ENCODE measurements at places on chromosomes 7 and 10.

DNA sequence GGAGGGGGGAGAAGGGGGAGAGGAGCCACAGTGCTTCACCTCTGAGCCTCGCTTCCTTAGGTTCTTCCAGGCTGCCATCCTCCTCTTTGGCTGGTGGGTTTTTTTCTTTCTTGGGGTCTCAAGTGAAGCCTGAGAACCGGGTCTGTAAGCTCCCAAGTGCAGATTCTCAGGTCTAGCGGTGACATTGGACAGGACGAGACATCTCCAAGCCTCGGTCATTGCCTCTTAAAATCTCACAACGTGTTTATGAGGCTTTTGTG is 817 bp upstream of the IL15RA start:
- no peak for DNase-seq

DNA sequence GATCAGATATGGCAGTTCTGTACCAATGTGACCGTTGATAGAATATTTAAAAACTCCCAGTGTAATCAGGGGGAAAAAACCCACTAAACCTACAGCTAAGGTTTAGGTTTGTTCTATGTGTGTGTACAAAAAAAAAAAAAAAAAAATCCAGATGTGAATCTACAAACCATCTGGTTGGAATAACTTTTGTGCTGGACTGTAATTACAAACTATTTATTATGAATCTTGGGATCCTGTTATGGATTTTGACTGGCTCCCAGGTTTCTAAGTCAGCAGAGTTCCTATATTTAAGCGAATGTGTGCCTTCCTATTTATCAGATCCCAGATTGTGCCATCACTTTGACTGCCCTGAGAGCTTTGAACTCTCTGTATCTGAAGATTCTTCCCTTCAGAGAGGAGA is 29.1 kb downstream of the BMPER start:
- DNase-seq: no peak

DNA sequence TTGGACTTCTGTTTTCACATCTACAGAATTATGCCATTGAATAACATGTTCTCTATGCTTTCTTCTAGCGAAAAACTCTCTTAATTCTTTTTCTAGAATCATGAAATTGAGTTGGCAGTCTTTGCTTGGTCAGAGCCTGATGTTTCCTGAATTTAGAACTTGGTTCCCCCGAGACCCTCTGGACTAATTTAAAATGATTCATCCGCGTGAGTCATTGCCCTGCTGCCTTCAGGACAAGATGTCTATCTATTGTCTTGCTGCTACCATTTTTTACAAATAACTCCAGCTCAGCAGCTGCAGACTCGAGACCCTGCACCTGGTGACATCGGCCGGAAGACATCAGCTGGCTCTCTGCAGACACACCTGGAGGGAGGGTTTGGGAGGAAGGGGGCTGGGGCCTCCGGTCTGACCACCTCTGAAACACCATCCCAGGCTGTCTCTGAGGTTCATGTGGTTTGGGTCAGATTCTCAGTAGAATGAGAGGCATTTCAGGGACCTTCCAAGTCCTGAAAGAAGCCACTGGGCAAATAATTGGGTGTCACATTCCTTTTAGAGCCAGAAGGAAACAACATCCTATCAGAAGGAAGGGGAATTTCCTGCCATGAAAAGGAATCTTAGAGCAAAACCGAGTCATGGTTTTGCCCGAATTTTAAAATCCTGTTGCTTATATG is 20.9 kb upstream of the KLF6 start:
- peak; percentile 78 for DNase-seq

DNA sequence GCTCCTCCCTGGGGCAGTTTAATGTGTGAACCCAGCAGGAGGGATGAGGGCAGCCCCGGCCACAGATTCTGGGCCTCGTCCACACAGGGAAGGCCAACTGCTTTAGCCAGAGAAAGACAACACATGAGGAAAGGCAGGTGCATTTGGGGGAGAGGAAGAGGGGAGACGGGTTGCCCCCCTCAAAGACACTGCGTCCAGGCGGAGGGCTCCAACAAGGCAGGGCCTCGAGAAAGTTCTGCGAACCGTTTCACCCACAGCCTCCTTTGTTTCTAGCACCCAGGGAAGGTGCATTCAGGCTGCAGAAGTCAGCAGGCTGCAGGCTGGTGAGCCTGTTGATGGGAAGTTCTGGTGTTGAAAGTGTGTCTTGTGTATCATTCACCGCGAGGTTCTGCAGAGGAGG is 10.1 kb downstream of the FOXL3 start:
- no peak for DNase-seq

DNA sequence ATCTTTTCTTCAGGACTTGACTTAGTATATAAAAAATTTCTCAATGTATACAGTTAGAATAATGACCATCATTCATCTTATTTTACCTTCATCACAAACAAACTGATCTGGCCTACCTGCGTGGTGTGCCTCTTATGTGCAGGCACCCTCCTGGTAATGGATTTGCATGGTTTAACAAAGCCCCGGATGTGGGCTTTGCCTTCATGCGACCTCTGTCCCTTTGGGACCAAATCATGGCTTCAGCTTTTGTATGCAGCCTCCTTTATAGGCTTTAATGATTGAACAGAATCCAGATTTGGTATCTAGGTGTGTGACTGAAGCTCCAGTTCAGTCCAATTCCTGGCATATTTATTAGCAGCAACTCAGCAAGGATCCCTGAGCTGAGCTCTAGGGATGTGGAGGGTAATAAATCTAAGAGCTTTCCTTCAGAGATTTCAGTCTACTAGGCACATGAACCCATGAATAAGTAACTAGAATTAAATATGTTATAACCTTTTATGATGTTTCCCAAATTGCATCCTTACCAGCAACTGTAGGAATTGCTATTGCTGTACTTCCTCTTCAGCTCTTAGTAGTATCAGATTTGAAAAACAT is 256.9 kb downstream of the ABCA13 start:
- DNase-seq: no peak

DNA sequence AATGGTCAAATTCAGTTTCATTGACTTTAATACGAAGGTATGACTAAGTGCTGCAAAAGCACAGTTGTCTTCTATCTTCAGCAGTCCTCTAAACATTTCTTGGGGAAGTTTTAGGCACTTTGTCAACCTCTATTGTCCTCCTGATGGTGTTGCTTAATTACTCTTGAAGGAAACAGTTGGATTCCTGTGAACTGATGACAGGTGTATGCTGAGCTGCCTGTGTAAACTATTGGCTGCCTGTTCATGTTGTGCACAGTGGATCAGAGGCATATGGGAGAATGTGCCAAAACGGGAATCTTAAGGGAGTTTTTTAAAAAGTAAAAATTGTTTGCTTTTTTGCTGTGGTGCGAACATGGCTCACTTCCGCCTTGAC is 221.0 kb downstream of the AUTS2 start:
- no peak for DNase-seq

DNA sequence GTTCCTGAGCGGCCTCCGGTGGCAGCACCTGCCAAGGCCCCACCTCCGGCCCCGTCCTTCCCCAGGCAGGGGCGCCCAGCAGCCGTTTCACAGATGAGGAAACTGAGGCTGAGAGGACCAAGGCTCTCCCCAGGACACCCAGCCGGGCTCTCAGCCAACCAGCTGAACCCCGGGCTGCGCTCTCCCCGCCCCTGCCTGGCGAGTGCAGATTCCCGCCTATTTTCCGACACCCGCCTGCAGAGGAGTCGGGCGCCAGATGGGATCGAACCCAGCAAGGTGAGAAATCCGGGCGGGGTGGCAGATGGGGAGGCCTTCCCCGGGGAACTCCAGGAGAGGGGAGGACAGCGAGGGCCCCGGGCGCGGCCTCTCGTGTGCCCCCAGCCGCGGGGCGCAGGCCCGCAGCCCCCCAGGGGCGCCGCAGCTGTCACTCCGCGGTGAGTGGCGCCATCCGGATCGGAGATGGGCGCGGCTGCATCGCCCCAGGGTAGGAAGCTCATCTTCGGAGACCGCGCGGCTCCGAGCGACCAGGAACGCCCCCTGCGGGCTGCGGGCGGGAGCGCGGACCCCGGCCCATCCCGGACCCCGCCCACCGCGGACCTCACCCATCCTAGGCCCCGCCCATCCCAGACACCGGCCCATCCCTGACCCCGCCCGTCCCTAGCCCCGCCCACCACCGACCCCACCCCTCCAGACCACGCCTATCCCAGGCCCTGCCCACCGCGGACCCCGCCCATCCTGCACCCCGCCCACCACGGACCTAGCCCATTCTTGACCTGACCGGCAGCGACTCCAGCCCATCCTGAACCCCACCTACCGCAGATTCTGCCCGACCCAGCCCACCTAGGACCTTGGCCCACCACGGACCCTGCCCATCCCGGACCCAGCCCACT is 90.3 kb downstream of the MICALL2 start:
- peak; percentile 39 for DNase-seq

DNA sequence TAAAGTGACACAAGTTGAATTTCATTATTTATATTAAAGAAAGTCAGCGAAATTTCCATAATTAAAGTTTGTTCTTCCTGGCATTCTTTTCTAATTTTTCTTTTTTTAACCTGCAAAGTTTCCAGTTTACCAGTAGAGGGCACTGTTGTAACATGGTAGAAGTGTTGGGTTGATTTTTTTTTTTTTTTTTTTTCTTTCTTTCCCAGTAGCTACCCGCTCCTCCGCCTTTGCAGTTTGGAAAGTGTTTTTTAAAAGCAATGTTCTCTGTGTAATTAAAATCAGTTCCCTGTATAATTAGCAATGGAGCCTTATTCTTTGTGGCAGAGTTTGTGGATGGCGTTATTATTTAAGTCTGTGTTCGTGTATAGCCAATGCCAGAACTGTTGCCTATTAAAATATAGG is 53.7 kb downstream of the TAF3 start:
- no peak for DNase-seq
